Fibroblast of skin of left quadriceps (primary cell): ENCODE measurements at places on chromosomes 3 and 15.

DNA sequence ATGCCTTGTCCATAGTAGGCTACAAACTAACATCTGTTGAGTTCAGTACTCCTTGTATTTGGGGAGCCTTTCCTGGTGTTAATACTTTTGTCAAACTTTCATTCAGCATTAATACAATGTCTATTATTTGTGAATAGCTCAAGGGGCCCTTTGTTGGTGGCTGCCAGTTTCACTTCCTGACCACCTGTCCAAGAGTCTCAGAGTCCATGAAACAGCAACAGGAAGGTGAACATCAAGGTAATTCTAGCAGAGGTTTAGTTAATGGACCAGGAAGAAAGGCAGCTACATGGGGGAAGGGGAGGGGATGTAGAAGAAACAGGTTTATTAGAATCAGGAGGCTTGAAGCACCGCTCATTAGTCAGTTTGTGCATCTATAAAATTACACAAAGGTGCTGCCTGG is 386.9 kb downstream of the PDCD6IP start:
- DNase-seq = no peak

- no peak for DNase-seq
Observed at GRCh38 chr3:44396200-44397171, 57.9 kb downstream of the TCAIM start.

DNA sequence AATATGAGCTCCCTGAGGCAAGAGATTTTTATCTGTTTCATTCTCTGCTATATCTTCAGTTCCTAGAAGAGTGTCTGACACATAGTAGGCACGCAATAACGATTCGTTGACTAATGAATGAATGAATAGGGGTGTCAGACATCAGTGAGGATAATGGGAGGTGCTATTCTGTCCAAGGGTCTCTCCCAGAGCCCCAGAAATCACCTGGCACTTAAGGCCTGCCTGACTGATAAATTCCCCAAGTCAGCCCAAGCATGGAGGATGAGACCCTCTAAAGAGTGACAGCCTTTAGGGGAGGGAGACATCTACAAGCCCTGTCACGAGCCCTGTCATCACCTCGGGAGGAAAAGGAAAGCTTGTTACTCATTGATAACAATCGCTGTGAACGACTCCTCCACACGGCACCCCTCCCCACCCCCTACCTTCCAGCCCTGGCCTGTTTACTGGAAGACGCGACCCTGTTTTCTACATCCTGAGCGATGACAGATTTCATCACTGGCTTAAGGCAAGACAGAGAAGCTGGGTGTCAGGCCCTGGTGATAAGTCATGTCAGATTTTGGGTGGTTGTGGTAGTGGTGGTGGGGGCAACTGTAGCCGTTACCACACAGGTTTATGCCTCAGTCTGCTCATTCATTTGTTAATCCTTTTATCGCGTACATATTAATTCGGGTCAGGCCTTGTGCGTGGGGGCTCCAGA is 23.1 kb downstream of the BHLHE40 start:
- DNase-seq = no peak

GRCh38 chr15:56804279-56804678 is 71.0 kb upstream of the ZNF280D start:
- no peak for DNase-seq

- no peak for DNase-seq
Observed at GRCh38 chr3:72039677-72040076, 254.7 kb upstream of the PROK2 start.

- no peak for DNase-seq
Observed at GRCh38 chr3:51929420-51930003, 12.2 kb downstream of the RRP9 start.

DNA sequence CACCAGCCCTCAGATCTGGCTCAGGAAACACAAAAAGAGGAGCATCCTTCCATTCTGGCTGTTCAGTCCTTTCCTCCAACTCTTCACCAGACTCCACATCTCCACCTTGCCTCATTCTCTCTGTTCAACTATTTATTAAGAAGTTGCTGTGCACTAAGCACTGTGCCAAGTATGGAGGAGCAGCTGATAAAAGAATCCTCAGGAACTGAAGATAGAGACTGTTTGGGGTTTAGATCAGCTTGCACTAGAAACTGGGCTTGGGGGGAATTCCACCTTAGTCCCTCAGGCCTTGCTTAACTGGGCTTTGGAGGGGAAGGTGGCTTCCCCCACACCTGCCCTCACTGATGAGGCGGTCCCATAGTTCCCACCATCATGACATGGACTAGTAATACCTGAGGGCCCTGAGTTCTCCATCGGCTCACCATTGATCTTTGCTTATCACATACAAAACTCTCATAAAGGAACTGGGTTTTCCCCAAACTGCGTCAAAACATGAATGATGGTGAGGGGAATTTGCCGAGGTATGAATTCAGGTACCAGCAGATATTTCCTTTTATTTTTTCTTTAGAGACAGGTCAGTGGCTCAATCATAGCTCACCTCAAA is 1.7 kb upstream of the CCR8 start:
- DNase-seq = no peak

- DNase-seq = no peak
Observed at GRCh38 chr3:66761093-66761780, 236.9 kb upstream of the KBTBD8 start.

- DNase-seq = no peak
Observed at GRCh38 chr15:82572986-82573385, 32.7 kb upstream of the RPS17 start.

DNA sequence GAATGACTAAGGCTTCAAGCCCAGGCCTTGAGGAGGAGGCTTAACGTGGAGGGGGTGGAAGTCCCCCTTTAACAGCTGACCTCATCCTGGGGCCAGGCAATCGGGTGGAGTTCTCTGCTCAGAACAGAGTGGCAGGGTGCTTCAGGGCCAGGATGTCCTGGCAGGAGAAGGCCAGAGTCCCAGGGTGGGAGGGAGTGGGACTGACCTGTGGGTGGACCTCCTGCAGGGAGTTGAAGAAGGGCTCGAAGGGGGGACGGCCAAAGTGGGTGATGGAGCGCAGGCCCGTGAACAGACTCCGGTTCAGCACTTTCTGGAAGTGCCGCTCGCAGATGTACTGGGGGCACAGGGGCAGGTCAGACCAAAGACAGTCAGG is 19.6 kb downstream of the DUOX2 start:
- no peak for DNase-seq

DNA sequence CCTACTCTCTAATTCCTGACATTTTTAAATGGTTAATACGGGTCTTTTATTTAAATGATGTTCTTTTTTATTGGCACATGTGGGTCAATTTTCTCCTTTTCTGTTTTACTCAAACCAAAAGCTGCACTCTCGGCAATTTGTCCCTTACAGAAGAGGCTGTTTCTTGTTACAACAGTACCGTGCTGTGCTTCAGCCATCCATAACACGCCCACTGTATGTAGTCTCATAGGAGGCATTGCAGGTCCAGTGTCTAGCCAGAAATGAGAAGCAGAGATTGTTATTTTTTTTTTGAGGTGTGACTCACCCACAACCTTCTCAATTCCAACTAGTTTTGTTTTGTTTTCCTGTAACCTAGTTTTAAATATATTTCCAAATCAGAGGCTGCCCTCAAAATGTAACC is 164.6 kb downstream of the GMNC start:
- DNase-seq = no peak

GRCh38 chr3:108096532-108097321 is 5.9 kb upstream of the CD47 start:
- DNase-seq = no peak

DNA sequence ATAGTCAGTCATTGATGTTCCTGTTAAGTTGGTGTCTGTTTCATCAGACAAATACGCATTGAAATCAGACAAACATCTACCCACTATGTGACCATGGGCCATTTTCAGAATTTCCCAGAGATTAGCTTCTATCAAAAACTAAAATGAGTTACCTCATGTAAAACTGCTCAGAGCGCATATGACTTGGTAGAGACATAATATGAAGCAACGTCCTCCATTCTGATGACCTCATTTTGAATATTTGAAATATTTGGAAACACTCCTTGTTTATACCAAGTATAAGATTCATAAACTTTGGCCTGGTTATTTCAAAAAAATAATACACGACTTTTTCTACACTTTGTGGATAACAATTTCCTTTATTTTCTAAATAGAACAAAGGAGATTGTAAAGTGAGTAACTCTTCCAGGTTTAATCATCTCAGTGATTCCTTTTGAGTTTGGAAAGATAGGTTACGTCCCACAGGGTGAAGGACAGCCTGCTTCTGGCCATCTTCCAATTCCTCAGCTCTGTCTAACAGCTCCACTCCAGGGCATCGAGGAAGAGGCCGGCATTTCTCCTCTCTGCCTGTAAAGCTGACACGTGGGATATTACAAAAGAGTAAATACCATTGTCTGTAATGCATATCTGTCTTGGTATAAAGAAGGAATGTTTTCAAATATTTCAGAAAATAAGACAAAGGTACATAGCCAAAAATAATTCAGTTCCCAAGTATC is 122.6 kb downstream of the CADM2 start:
- no peak for DNase-seq
